Sigmoid colon (tissue), 7 donors: ENCODE measurements at places on chromosomes 1 and 21. TPM values are rescaled to one million over a fixed set of nuclear protein-coding genes. Genes with fewer than 3 reads are reported as not detected.

Gene VPS13D
- total RNA-seq = 49.7 TPM

Gene SLAMF8
- total RNA-seq = 3.3 TPM

Gene ZNF648
- not detected for total RNA-seq

Gene ABCB10
- total RNA-seq = 18.1 TPM

Gene DR1
- 20.7 TPM for total RNA-seq

Gene IFI44
- total RNA-seq = 22.8 TPM

Gene CELA2A
- not detected for total RNA-seq

Gene HECTD3
- 27.3 TPM for total RNA-seq

Gene SMG7
- 31.0 TPM for total RNA-seq

Gene KLHDC9
- 14.1 TPM for total RNA-seq

Gene ZNF683
- total RNA-seq = not detected

Gene HPDL
- not detected for total RNA-seq

Gene ZBTB21
- total RNA-seq = 14.7 TPM

Gene IFI6
- total RNA-seq = 51.5 TPM

Gene MEX3A
- 0.27 TPM for total RNA-seq

Gene CD1E
- total RNA-seq = 2.3 TPM

Gene FMO2
- 35.1 TPM for total RNA-seq

Gene ADORA1
- 0.33 TPM for total RNA-seq

Gene ECE1
- 112 TPM for total RNA-seq

Gene SYT11
- total RNA-seq = 14.0 TPM

Gene SOAT1
- total RNA-seq = 13.2 TPM

Gene TFF2
- total RNA-seq = not detected
